ENCODE measurements at places on chromosomes 12 and 14.

DNA sequence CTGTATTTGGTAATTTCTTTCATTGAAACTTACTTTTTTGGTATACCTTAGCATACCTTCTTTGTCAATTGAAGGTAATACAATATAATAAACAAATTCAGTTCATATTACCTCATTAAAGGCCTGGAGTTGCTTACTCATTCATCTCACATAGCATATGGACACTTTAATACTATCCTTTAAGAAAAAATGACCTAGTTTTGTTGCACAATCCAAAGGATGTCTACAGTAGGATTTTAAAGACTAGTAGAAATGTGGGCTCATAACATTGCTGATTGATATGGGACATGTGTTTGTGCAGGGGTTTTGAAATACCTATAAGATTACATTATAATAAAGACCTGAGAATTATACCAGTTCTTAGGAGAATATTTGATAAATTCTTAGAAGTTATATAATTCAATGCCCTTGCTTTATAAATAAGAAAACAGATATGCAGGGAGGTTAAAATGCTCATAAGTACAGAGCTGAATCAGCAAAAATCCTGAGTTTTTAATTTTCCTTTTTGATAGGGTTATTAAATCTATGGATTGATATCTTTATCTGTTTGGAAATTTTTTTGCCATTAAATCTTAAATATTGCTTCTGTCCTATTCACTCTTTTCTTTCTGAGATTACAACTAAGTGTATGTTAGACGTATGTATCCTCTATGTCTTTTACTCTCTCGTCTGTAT, 352.1 kb downstream of the ATP23 start:
- no peak for DNase-seq

DNA sequence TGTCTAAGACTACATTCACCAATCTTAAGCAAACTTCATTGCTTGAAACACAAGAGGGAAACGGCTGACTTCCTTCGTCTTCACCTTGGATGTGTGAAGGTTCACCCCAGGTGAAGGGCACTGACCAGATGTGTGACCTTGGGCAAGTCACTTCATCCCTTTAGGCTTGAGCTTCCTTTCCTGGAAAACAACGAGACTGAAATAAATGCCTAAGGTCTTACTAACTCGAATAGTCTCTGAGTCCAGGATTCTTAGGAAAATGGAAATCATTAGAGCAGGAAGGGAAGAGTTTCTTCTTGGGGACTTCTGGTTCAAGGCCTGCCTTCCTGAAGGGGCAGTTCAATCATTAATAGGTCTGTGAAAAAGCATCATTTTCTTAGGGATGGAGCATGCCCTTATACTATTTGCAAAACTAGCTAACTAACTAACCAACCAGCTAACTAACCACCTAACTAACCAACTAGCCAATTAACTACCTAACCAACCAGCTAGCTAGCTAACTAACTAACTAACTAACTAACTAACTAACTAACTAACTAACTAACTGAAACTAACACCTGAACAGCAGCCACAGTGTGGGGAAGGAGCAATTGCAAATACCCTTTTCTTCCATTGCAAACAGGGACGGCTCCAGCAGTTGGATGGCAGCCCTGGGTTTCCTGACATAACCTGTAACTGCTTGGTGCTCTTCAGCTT, 31.5 kb upstream of the EMP1 start:
- no peak for DNase-seq

- DNase-seq = no peak
Measured at GRCh38 chr12:57891542-57892228, 45.2 kb upstream of the CTDSP2 start.

GRCh38 chr12:13686260-13686659, 295.1 kb downstream of the GRIN2B start:
- no peak for DNase-seq

GRCh38 chr12:69580074-69580473, 5.2 kb upstream of the CCT2 start:
- DNase-seq = no peak

GRCh38 chr12:51851413-51852124, 3.1 kb upstream of the FIGNL2 start:
- DNase-seq = no peak

DNA sequence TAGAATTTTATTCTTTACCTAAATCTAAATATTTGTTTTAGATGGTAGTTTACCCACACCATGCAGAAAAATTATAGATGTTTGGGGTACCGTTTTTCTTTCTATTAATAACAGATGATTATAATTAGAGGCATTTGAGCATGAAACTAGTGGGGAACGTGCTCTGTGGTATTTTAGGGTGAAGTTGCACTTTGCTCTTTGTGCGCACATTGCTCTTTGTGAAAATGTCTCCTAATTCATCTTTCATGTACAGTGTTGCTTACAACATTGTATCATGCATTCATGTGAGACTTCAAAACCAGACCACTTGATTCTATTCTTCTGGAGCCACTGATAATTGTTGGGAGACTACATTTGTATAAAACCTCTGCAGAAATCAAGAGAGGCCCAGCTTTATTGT, 449.1 kb upstream of the RGS6 start:
- DNase-seq = no peak

DNA sequence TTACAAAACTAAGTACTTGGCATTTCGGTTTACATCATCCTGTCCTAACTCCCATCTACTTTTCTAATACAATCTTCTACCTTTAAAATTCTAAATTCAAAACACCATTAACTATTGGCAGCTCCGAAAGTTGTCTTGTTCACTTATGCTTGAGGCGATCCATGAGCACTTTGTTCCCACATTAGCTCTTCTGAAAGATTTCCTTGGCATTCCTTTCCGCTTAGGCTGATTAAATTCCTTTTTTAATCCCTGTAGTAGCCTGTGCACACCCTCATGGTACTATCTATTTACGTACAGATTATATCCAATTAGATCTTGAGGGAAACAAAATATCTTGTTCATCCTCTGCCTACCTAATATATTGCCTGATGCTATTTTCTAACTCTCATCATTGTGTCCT, 480.7 kb downstream of the PRKD1 start:
- no peak for DNase-seq

- no peak for DNase-seq
Measured at GRCh38 chr12:130555628-130556485, 160.2 kb downstream of the RIMBP2 start.

GRCh38 chr12:24839268-24839791, 109.6 kb downstream of the BCAT1 start:
- DNase-seq = no peak
